ENCODE measurements at places on chromosomes 7 and 10.

- no peak for DNase-seq
These were observed 41.0 kb upstream of the LAMB4 start for GRCh38 chr7:108171164-108171563.

GRCh38 chr10:133258066-133258817, 18.4 kb downstream of the ADAM8 start:
- DNase-seq, result no peak

- peak; percentile 22 for DNase-seq
These were observed 789.0 kb downstream of the PHTF2 start for GRCh38 chr7:78587443-78588044.

GRCh38 chr10:49115015-49115795, at the start of gene VSTM4:
TSS of gene VSTM4 (minus strand) at chr10:49115522. CDS start at chr10:49115485, 37 bp downstream.
- DNase-seq, result peak; percentile 54

- no peak for DNase-seq
These were observed 17.3 kb downstream of the CYP2W1 start for GRCh38 chr7:999941-1000935.

GRCh38 chr7:54429111-54429510, 113.1 kb upstream of the VSTM2A start:
- no peak for DNase-seq

- DNase-seq, result no peak
These were observed 32.1 kb downstream of the VSTM4 start for GRCh38 chr10:49083261-49083660.

- no peak for DNase-seq
These were observed 41.0 kb downstream of the SCRN1 start for GRCh38 chr7:29948587-29948986.

GRCh38 chr7:99394188-99394502, 14.3 kb downstream of the PDAP1 start:
- no peak for DNase-seq

GRCh38 chr7:69645683-69646082, 47.4 kb downstream of the AUTS2 start:
- no peak for DNase-seq

DNA sequence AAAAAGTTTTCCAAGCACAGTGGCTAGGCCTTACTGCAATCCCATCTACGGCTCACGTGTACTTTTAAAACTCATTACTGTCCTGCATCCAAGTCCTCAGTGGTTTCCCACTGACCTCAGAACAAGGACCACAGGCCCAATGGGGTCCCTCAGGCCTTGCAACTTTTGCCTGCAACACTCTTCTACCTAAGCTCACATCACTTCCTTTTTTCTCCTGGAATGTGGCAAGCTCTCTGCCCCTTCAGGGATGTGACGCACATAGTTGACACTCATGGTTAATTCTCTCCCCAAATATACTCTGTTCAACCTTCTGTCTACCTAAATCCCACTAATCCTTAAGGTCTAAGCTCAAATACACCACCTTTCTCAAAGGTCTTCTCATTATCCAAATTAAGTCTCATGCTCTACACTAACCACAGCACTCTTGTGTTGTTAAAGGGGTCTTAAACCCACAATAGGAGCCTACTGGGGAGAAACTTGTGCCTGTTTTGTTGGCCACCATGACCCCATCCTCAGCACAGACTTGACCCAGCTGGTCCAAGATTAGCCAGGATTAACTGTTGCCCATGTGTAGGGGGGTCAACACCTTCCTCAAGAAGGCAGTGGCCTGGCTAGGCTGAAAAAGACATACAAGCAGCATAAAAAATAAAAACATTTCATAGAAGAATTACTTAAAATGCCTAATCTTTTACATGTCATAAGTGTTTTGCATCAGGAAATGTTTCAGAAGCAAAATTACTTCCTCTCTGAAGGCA, 15.2 kb downstream of the HNRNPF start:
- DNase-seq, result no peak

DNA sequence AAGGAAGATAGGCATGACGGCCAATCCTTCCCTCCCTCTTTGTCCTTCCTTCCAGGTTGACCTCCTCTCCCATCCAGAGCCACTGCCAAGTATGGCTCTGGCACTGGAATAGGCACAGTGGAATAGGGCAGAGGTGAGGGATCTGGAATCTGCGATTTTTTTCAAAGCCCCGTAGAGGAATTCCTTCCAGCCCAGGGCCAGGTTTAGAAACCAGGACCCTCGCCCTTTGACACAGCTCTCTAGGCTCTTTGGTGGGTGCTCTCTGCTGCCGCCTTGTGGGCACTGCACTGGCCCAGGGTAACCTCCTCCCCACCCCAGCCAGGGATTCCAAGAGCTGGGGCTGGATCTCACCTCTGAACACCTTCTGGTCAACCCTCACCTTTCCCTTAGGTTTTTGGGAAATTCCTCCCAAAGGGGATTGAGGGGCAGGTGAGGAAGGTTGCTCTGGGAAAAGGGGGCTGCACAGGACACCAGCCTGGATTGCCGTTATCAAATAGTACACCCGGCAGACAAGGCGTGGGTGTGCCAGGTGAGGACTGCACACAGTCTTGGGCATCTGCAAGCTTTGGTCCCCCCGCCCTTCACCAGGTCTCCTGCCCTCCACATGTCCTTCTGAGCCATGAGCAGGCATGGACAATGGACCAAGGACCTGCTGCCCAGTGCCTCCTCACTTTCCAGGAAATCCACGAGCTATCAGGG, 22.8 kb downstream of the C10orf105 start:
- peak; percentile 37 for DNase-seq

DNA sequence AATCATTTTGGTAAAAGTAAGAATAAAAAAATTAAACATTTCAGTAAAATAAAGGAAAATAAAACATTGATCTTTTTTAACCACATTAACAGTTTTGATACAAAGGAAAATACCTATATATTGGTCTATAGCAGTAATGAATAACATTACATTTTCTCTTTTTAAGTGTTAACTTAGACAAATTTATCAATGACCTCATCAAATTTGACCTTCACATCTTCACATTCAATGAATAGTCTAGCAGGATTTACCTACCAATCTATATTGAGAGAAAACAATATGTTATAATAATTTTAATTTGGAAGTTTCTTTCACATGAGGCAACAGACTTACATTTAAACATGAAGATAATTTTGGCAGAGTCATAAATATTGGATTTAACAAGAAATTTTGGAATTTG, 17.9 kb upstream of the UBE2D1 start:
- no peak for DNase-seq

DNA sequence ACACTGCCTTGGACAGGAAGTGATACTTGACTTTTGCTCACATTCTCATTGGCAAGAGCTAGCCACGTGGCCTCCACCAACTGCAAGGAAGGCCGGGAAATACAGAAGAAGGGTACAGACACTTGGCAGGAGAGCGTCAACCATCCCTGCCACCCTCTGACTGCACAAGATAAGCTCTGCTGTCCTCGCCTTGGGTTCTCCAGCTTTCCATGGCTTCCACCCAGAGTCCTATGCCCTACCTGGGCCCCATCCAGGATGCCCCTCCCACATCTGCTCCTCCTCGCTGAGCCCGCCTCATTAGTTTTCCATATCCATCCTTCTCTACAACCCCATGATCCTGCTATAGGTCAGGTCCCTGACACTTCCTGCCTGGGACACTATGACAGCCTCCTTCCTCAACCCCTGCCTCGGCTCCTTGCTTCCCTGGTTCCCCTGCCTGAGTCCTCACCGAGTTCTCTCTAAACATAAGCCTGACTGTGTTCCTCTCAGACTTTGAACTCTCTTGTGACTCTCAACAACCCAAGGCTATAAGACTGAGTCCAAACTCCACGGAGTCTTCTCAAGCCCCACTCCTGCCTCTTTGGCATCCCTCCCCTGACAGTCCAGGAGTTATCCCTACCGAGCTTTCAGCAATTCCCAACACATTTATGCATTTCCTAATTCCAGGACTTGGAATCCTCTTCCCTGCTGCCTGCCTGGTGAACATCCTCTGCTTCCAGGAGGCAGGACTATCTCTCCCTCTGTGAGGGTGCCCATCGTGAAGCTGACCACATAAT, 23.2 kb upstream of the GDF10 start:
- DNase-seq, result no peak

DNA sequence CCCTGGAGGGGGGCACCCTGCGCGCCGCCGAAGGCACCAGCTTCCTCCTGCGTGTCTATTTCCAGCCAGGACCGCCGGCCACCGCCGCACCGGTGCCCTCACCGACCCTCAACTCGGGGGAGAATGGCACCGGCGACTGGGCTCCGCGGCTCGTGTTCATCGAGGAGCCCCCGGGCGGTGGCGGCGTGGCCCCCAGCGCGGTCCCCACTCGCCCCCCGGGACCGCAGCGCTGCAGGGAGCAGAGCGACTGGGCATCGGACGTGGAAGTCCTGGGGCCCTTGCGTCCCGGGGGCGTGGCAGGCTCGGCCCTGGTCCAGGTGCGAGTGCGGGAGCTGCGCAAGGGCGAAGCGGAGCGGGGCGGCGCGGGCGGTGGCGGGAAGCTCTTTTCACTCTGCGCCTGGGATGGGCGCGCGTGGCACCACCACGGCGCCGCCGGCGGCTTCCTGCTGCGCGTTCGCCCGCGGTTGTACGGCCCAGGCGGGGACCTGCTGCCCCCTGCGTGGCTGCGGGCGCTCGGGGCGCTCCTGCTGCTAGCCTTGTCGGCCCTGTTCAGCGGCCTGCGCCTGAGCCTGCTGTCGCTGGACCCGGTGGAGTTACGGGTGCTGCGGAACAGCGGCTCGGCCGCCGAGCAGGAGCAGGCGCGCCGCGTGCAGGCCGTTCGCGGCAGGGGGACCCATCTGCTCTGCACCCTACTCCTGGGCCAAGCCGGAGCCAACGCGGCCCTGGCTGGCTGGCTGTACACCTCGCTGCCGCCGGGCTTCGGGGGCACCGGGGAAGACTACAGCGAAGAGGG, 594 bp downstream of the CNNM1 start:
- no peak for DNase-seq

DNA sequence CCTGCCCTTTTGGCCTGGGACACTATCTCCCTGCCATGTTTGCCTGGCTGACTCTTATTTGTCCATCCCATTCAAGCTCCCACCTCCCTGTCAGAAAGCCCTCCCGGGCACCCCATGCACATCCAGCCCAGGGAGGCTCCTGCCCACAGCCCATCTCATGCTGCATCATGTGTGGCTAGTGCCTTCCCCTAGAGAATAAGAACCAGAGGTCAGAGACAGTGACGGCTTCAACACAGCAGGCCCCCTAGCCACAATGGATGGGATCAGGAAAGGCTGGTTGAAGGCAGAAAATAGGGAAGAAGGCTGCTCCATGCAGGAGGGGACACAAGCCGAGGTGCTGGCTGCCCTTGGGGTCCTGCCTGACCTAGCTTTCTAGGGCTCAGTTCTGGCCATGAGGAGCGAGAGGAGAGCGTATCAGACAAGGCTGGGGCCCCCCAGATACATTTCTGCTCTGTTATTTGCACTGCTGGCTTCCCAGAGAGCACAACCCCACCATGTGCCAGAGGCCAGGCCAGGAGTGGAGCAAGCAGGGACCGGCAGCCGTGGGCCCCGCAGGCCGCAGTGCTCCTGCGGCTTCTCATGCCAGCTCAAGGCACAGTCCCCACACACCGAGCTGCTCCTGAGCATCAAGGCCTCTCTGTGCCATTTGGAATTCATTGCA, 161.1 kb upstream of the ZMIZ1 start:
- DNase-seq, result no peak

GRCh38 chr10:79410315-79411094, 34.9 kb downstream of the ZCCHC24 start:
- DNase-seq, result no peak

GRCh38 chr7:12211711-12212485, 804 bp downstream of the TMEM106B start:
- peak; percentile 26 for DNase-seq

GRCh38 chr7:158357898-158358821, 229.5 kb downstream of the PTPRN2 start:
- DNase-seq, result no peak

DNA sequence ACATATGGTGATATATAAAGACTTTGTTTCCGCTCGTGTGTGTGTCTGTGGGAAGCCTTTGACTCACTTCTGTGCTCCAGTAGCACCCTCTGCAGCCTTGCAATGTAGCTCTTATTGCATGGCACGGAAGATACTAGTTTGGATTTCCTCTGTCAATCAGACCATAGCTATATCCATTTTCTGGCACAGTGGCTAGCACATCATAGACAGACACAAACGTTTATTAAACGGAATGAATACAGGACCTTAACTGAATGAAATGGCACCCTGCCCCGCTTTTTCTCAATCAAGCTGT, 124.0 kb upstream of the PTPN20 start:
- peak; percentile 67 for DNase-seq

DNA sequence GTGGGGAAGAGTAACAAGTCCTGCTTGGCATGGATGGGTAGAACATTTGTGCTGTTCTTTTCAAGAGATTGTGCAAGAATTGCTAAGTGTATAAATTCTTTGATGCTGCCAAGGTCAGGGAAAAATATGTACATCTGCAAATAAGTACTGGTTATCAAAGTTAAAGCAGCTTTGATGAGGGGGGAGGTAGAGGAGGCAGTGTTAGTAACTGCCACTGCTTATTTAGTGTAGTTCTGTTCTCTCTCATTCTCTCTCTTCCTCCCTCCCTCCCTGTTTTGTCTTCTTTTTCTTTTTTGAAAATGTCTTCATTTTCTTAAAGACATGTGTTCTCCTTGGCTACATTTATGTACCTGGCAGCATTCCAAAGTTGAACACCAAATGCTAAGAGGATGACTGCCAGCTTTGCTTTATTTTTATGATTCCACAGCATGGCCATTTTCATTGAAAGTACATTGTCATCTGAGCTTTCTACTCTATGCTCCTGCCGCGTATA, 18.6 kb downstream of the CACNB2 start:
- peak; percentile 63 for DNase-seq

GRCh38 chr10:30182191-30183054, 123.0 kb upstream of the JCAD start:
- peak; percentile 81 for DNase-seq

- no peak for DNase-seq
These were observed 50.2 kb upstream of the GNA12 start for GRCh38 chr7:2894118-2894940.

GRCh38 chr7:151018421-151019129, 5.7 kb downstream of the ATG9B start:
- DNase-seq, result no peak

DNA sequence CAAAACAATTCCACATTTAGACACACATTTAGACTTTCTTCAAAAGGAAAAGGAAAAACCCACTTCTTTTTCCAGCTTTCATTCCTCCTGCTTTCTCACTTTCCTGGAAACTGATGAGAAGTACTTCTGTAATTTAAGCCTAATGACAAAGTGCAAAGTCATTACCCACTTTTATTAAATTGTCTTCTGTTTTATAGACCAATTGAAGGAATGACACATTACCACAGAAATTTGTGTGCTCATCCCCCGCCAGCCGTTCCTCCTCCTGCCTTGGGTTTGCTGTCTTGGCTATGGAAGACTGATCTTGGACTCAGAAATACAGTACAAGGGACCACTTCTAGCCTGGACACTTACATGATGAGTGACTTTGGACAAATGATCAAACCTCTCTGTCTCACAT, 717.8 kb downstream of the SORCS3 start:
- no peak for DNase-seq
